Mesothelial cell of epicardium (in vitro differentiated cells): ENCODE measurements at places on chromosomes 4 and X. TPM values are rescaled to one million over a fixed set of nuclear protein-coding genes. Genes with fewer than 3 reads are reported as not detected.
A peak's percentile ranks its signal among the peaks of the same experiment; 100 is the strongest.

IQCM gene
- total RNA-seq, result 0.75 to 0.94 TPM (median 0.78 TPM) in 3 replicates

AVPR2 gene
- total RNA-seq, result not detected in 3 replicates

ART3 gene
- total RNA-seq, result 0.33 to 0.45 TPM in 2 of 3 replicates, not detected in the other

IL2RG gene
- total RNA-seq, result 0.25 TPM in 1 of 3 replicates, not detected in the others

ZNF827 gene
- 97.8 to 116 TPM (median 100 TPM) in 3 replicates for total RNA-seq

SPACA5 gene
- total RNA-seq, result not detected in 3 replicates

LDOC1 gene
- 52.2 to 54.9 TPM (median 54.2 TPM) in 3 replicates for total RNA-seq

MTCP1 gene
- 10.4 to 13.0 TPM (median 13.0 TPM) in 3 replicates for total RNA-seq

TMEM47 gene
- total RNA-seq, result 11.1 to 11.8 TPM (median 11.8 TPM) in 3 replicates

DNA sequence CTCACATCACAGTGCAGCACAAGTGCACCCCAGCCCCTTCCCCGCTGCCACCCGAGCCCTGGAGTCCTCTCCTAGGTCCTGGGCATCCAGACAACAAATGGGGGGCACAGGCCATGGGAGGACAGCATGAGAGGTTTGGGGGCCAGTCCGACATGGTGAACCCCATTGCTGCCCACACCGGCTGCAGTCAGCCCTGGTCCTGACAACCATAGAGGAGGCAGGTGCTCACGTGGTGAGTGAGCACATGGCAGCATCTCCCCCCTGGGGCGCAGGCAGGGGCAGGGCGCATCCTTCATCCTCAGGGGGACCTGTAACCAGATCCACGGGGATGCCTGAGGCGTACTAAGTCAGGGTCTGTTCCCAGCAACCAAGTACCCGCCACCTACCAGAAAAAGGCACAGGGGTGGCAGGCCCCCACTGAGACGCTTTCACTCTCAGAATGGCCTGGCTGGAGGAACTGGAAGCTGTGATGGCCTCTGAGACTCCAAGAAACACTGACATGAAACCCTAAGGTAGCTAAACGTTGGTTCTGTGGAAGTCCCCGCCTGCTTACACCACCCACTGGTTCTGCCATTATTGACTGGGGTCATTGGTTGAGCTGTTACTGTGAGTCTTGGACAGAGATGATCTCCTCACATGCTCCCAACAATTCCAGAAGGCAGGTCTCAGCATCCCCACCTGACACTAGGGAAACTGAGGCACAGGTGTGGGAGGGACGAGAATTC lies 6.5 kb downstream of the ZFYVE28 start:
- DNase-seq, result no peak

- DNase-seq, result no peak
These were observed 109.3 kb downstream of the AFF2 start for GRCh38 chrX:148609515-148610327.

- no peak for DNase-seq
These were observed 43.7 kb downstream of the MAGEA9 start for GRCh38 chrX:149825424-149825823.

- DNase-seq, result no peak
These were observed 27.0 kb upstream of the KLHL13 start for GRCh38 chrX:118143578-118143977.

DNA sequence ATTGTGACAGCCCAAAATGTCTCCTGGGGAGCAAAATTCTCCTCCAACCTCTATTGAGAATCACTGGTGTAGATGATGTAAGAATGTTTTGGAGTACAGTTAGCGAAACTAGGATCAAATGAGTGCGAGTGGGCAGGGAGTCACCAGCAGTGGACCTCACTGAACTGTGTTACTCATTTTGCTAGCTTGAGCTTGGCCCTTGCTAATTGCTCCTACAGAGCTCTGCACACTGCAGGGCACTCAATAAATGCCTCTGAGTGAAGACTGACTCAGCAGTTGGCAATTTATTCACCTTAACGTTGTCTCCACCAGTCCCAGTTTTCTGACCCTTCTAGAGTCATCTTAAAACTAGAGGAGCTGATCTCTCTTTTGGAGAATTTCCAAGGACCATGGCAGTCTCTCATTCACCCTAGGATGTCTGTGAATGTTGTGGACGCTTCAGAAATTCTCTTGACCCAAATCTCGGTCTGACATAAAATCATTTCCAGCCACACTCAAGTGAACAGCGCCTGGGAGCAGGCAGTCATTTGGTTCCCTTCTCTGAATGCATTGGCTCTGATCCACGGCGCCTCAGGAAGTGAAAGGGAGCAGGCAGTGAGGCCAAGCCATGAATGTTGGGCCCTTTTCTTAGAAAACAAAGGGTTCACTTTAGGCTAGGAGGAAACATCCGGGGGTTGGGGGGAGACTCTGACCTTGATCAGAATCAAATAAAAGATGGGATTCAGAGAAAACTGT lies 148.1 kb downstream of the NWD2 start:
- DNase-seq, result no peak

- no peak for DNase-seq
These were observed 250.8 kb downstream of the SLC39A8 start for GRCh38 chr4:102094481-102094880.

GRCh38 chr4:15784959-15785634 lies 7.0 kb downstream of the CD38 start:
- DNase-seq, result no peak

GRCh38 chrX:145910017-145910416 lies 92.4 kb downstream of the SLITRK2 start:
- DNase-seq, result no peak

- no peak for DNase-seq
These were observed 122.6 kb upstream of the VCX3B start for GRCh38 chrX:8341814-8342590.

- DNase-seq, result peak; percentile 73
These were observed 866 bp upstream of the UVSSA start for GRCh38 chr4:1345903-1346780.

DNA sequence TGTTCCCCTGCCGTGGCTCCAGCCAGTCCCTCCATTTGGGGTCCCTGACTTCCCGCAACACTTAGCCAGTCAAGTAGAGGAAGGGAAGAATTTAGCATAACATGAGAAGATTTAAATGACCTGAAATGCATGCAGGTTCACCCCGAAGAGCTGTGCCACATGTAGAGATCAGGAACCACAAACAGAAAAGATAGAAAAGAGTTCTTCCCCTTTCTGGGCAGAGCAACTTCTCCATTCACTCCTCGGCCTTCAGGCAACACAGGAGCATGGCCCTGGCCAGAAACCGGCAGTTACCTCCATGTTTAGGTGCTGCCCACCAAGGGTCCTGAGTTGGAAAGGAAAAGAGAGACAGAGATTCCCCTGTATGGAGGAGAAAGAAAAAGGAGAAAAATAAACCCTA lies 5.2 kb downstream of the NLRP2B start:
- DNase-seq, result no peak

DNA sequence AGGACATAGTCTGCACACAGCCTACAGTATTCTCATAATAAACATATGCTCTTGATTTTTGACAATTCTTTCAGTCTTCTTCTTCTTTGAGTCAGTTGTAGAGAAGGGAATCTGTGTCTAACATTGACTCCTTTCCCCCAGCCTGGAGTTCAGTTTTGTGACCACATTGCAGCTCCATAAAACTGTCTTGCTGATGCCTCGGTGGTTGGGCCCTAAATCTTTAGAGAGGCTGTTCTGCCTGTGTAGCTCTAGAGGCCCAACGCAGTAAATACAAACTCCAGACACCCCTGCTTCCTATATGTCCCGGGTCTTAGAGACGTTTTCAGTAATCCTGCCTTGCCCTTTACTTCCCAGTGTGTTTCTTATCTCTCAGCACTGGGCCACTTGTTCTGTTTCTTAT lies 639.5 kb upstream of the AADAT start:
- DNase-seq, result no peak

DNA sequence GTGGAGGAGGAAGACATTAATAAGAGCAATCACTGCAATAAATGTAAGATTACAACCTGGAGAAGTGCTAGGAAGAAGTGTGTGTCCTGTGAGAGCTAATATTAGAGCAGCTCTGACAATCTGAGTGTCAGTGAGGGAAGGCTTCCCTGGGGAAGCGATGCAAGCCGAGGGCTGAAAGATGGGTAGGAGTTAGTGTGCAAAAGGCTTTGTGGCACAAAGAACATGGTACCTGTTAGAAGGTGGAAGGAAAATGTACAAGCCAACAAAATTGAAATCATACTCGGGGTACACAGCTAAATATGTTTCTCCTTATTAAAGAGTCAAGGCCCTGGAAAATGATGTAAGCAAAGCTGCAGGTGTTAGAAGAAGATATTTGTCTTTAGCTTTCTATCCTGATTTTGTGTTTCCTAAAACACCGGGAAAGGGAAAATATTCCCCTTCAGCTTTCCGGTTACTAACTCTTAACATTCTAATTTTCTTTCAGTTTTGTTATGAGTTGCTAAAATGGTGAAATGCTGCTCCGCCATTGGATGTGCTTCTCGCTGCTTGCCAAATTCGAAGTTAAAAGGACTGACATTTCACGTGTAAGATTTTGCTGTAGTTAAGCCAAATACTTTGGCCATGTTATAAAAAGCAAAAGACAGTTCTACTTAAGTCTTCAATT lies 808 bp downstream of the THAP6 start:
- no peak for DNase-seq

DNA sequence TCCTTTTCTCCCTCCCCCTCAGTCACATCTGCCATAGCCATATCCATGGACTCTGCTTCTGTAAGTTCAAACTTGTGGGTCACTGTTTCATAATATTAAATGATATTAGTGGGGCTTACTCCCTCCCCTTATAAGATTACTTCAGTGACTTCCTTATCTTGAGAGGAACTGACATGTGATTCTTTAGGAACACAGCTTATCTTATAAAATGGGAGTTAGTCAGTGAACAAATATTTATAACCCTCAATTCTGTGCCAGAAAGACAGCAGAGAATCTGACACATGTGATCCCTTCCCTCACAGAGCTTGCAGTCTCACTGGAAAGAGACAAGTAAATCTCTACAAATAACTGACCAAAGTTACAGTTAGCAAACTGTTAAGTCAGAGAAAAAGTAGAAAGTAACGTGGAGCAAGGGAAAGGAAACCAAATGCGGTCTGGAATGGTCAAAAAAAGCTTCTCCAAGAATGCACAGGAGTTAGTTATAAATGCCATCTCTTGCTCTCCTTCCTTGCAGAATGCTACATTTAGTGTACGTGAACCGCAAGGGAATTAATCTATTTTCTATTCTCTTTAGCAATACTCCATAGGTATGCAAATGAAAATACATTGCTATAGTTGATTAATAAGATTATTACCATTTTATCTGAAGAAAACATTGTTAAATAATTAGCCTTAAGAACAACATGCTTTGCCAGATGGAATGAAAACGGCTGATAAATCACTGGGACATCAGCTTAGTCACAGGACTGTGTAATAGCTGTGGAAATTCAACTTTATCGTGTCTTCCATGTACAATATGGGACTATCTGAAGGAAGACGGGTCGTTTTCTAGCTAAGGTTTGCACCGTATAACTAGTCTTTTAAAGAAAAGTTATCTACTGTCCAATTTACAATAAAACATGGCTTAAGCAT lies 29.0 kb downstream of the SGMS2 start:
- no peak for DNase-seq

DNA sequence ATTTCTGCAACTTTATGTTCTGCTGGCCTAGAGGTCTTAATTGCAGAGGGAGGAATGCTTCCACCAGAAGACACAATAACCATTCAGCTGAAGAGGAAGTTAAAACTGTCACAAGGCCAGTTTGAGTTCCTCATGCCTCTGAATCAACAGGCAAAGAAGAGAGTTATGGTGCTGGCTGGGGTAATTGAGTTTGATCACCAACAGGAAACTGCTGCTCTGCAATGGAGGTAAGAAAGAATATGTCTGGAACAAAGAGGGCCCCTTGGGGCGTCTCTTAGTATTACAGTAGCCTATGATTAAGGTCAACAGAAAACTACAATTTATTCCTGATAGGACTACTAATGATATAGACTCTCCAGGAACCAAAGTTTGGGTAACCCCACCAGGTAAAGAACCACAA lies 744.0 kb downstream of the FSTL5 start:
- DNase-seq, result no peak
